ENCODE measurements at places on chromosomes 3 and 15. TPM values are rescaled to one million over a fixed set of nuclear protein-coding genes. Genes with fewer than 3 reads are reported as not detected.

DNA sequence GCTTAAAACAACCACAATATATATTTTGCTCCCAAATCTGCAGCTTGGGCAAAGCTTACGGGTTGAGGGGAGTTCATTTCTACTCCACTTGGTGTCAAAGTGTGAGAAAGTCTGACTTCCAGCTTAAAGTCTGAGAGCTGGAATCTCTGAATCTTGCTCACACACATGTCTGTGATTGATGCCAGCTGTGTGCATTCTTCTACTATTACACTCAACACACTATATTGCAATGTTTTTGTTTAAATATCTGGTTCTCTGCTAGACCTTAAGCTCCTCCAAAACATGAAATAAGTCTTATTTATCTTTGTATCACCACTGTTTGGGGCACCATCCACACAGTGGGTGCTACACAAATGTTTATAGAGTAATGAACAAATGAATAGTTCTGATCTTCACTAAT is 36.7 kb upstream of the SECISBP2L start:
- DNase-seq: no peak

- no peak for DNase-seq
Measured at GRCh38 chr3:133851266-133851906, 44.3 kb downstream of the RAB6B start.

DNA sequence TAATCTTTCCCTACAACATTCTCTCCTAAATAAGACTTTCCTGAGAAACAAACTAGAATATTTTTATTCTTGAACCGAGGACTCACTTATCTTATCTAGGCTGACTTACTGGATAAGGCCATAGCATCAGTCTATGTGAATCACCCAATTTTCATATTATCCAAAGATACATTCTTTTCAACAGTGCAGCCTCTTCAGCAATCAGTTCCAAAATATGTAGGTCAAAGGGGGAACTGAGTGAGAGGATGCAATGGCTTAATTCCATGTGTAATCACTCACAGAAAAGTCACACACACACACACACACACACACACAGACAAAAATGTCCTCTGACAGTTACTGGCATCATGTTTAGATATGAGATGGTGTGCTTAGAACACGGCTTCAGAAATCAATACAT is 31.5 kb upstream of the MECOM start:
- no peak for DNase-seq

DNA sequence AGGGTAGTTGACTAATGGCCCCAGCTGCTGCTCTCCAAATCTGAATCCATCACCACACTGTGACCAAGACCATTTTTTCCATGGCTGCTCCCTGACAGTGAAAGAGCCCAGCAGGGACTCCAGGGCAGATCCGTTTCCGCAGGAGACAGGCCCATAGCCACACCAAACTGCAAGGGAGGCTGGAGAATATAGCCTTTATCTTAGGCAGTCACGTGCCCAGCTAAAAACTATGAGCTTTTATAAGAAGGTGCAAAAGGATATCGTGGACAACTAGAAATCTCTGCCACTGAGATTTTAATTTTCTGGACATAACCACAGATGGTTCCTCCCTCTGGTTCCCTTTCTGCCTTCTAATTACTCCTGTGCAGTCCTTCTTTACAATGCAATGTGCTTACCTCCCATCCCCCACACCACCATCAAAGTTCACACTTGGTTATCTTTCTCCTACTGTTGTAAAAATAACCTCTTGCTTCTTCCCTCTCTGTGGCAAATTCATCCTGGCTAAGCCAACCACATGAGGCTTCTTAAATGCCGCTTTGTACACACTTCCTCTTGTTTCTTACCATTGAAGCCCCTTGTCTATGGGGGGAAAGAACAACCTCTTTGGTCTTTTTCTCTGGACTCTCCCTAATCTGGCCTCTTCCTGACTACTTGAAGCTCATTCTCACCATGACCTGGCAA is 233.7 kb downstream of the SHQ1 start:
- DNase-seq: no peak

- DNase-seq: no peak
Measured at GRCh38 chr15:80834906-80835305, 55.7 kb downstream of the CEMIP start.

GRCh38 chr3:44939581-44940036 is 36.4 kb downstream of the ZDHHC3 start:
- DNase-seq: no peak

- DNase-seq: no peak
Measured at GRCh38 chr3:100155128-100155527, 40.8 kb upstream of the FILIP1L start.

DNA sequence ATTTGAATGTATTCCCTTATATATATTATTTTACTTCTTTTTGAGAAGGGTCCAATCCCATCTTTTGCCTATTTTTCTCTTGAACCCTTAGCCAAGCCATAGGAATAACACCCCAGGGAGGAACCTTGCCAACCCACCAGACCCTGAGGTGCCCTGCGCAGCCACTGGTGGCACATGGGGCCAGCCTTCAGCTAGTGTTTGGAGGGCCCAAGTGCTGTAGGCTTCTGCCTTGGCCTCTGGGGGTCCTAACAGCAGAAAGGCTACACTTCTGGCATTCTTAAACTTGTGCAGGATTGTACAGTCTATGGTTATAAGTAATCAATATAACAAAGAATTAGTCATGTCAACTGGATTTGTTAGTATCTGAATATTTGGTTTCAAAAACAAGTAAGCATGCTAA is 34.5 kb downstream of the RUVBL1 start:
- no peak for DNase-seq

DNA sequence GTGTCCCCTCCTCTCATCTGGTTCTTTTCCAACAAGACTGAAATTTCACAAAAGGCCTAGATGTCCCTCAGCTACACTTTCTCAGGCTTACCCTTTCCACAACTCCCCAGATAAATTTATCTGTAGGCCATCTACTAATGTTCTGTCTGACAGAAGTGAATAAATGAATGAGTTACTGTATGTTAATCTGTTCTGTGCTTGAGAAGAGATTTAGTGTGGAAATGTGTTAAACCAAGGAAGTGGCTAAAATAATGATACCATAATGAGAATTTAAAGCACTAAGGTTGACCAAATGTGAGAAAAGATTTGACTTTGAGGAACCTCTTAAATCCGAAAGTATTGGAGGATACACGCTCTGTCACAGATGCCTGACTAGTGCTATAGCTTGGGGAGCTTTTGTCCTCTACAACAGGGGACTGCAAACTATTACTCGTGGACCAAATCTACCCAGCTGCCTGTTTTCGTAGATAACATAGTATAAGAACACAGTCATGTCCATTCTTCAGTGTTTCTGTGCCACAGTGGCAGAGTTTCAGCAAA is 74.8 kb upstream of the P2RY1 start:
- DNase-seq: no peak

The MOBP gene
- not detected for total RNA-seq

The ACKR4 gene
- total RNA-seq: not detected
